ENCODE measurements at places on chromosomes 7 and 10.

- DNase-seq = no peak
Measured at GRCh38 chr10:111123883-111124282, 47.1 kb downstream of the ADRA2A start.

GRCh38 chr7:44048031-44048795, 3.7 kb downstream of the DBNL start:
- DNase-seq = no peak

DNA sequence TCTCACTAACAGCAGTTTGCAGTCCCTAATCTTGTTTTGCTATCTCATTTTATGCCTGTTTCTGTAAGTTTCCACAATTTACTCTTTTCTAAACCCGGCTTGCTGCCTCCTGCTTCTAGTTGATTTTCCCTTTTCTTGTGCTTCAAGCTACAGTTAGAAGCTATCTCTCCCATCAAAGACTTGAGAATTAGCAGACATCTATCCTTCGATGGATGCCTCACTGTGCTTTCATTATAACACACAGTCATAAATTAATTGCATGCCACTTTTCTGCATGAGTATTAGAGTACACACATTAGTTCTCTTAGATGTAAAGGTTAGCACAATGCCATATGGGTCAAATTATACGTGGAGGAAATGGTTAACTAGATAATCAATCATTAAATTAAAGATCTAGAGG, 48.7 kb downstream of the SEMA3A start:
- no peak for DNase-seq

- no peak for DNase-seq
Measured at GRCh38 chr7:4048336-4048735, 633.8 kb upstream of the FOXK1 start.

DNA sequence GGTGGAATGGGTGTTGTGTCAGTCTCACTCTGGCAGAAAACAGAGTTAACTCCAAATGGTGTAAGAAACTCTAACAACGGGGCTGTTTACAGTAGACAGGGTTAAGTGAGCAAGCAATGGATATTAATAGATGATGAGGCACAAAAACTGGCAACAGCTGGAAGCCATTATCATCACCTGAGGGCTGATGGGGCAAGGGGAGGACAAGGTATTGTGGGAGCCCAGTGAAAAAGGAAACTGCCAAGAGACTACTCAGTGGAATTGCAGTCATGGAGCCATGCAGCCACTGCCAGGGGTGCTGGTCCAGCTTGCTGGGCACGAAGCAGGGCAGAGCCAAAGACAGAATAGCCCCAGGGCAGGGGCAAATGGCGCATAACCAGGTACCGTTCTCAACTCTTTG, 260.7 kb downstream of the BICC1 start:
- DNase-seq = no peak

DNA sequence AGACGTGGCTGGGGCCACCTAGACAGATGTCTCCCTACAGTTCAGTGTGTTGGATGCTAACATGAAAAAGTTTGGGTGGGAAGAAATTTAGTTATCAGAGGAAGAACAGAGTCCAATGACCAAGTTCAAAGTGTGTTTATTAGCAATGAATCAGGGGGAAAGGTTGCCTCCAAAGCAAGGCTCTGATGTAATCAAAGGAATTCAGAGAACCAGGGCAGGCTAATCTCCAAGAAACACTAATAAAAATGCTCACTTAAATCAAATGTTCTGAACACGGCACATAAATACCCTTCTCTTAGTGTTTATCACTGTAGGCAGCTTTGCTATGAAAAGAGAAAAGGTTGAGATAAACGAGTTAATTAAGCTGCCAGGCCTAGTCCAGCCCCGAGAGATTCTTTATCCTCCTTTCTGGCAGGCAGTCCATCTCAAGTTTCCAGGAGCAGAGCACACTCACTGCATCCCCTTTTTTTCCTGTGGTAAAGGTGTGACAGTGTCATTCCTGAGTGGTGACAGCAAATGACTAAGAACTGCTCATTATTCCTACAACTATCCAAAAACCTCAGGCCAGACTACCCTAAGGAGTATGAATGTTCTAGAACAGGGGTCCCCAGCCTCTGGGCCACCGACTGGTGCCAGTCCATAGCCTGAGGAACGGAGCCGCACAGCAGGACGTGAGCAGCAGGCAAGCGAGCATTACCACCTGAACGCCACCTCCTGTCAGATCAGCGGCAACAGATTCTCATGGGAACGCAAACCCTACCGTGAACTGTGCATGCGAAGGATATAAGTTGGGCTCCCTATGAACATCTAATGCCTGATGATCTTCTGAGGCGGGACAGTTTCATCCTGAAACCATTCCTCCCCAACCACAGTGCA, 66.9 kb upstream of the FHIP2A start:
- no peak for DNase-seq

DNA sequence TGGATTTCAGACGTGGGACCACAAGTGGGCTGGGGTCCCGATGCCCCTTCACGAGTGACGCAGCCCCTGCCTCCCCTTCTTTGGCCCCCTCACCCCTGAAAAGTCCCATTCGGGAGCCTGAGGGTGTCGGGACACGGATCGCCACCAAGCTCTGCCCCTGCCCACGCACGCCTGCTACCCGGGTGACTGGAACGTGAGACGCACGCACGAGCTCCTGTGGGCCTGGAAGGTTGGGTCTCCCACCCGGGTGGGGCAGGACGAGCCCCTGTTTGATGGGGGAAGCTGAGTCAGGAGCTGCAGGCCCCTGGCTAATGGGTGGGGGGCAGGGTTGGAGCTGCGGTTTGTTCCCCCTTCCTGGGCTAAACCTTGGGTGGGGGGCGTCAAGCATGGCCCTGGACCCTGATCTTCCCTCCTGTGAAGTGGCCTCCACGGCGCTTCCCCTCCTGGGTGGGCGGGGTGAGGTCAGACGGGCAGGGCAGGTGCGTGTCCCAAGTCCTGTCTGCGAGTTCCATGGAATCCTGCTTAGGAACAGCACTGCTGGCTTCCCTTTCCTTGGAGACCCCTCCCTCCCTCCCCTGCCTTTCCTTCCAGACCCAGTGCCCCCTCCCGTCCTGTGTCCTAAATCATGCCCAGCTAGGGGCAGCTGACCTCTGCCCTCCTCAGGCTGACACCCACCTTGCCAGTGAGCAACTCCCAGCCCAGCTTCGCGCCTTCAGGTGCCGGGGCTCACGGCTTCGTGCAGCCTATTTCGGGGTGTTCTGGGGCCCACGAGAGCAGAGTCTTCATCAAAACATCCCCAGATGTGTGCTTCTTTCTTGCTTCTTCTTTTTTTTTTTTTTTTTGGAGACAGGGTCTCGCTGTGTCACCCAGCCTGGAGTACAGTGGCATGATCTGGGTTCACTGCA, 5.3 kb upstream of the TMEM184A start:
- peak; percentile 17 for DNase-seq

GRCh38 chr7:128755075-128755818, 16.1 kb downstream of the CALU start:
- no peak for DNase-seq

- no peak for DNase-seq
Measured at GRCh38 chr7:2523941-2524807, 4.6 kb downstream of the LFNG start.

DNA sequence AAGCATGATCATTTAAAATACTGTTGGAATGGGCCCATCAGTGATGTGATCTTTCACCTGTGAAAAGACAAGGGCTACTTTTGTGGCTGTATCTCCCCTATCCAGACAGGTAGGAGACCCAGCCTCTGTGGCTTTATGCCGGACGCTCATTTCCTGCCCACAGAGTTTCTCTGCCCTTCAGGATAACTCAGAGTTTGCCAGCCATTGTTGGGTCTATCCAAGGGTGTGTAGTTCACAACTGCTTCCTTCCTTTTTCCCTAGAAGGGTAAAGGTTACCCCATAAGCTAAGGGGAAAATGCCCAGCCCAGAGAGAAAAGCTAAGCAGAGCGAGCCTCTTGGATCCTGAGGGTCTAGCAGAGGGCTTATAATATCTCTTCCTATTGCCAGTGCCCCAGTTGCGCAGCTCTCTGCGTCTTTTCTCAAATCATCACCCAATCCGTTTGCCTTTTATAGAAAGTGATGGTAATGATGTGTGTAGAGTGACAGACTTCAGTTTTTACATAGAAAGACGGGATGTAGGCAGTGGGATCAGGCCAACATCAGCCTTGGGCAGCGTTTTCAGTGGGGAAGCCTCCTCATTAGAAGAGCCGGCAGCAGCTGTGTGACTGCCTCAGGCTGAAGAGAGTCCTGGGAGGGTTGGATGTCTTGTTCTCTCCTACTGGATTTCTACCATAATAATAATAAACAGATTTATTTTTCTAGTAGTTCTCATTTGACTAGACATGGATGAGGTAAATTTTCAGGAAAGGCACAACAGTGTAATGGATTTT, 80.5 kb downstream of the MET start:
- no peak for DNase-seq

GRCh38 chr7:30548845-30549244, 44.2 kb upstream of the GGCT start:
- DNase-seq = peak; percentile 53

- no peak for DNase-seq
Measured at GRCh38 chr10:19791032-19791431, 25.2 kb upstream of the PLXDC2 start.

DNA sequence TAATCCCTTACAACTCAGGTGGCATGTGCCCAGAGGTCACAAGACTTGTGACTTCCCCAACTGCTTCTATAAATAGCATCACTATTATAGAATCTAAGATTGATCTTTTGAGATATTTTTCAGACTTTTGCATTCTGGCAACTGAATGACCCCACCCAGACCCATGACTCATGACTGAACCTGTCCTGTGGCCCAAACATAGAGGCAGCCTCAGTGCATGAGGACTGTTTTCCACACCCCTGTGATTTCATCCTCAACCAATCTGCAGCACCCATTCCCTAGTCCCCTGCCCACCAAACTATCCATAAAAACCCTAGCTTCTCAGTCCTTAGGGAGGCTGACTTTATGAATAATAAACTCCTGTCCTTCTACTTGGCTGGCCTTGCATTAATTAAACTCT, 84.5 kb downstream of the MICU1 start:
- no peak for DNase-seq

GRCh38 chr10:120977897-120978296, 126.7 kb downstream of the WDR11 start:
- DNase-seq = no peak

- no peak for DNase-seq
Measured at GRCh38 chr10:46080886-46081285, 34.8 kb upstream of the MSMB start.

DNA sequence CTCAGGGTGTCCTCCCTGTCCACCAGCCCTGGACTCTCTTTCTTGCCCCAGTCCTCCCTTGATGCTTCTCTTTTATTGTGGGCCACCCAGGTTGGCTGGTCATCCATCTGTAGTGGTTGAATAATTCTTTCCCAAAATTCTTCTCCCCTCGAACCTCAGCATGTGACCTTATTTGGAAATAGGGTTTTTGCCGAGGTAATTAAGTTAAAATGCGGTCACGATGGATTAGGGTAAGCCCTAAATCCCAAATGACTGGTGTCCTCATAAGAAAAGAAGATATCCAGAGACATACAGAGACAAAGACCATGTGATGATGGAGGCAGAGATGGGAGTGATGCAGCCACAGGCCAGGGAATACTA, 74.3 kb downstream of the GFRA1 start:
- DNase-seq = no peak

GRCh38 chr10:121303287-121303890, 294.9 kb downstream of the FGFR2 start:
- DNase-seq = no peak

- no peak for DNase-seq
Measured at GRCh38 chr10:50473756-50474155, 150.0 kb downstream of the SGMS1 start.

DNA sequence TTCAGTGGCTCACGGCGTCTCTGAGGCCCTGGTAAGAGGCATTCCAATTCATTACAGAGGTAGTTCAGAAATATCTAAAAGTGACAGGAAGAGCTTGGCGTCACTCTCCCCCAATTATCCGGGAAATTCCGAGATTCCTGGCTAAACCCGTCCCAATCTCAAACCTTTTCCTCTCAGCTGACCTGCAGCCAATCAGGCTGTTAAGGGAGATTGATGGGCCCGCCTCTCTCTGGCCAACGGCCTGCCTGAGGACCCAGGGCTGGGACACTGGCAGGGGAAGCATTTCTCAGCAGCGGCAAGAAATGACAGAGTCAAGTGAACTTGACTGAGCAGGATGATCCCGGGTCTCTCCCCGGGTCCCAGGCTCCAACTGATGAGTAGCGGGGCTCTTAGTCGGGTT, 72.3 kb downstream of the EBF3 start:
- no peak for DNase-seq

DNA sequence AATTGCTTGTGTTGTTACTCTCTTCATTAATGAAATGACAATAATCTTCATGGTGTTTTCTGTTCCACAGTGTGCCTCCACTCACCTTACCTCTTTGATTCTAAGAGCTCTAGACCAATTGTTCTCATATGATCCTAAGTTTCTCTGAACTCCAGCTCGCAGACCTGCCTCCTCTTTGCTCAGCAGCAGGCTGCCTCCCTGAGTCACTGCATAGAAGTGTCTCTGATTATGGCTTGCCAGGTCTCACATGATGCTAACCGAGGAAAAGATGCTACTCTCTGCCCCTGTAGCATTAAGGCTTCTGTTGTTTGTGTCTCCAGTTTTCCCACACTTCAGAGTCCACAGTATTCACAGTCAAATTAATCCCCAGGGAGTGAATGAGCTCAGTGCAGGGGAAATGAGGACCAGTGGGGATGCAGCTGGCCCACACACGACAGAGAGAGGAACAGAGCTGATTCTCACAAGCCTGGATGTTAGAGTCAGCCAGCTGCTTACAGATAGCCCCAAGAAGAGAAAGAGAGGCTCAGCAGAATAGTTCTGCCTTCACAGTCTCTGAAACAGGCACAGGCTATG, 145.9 kb upstream of the EGR2 start:
- DNase-seq = no peak

DNA sequence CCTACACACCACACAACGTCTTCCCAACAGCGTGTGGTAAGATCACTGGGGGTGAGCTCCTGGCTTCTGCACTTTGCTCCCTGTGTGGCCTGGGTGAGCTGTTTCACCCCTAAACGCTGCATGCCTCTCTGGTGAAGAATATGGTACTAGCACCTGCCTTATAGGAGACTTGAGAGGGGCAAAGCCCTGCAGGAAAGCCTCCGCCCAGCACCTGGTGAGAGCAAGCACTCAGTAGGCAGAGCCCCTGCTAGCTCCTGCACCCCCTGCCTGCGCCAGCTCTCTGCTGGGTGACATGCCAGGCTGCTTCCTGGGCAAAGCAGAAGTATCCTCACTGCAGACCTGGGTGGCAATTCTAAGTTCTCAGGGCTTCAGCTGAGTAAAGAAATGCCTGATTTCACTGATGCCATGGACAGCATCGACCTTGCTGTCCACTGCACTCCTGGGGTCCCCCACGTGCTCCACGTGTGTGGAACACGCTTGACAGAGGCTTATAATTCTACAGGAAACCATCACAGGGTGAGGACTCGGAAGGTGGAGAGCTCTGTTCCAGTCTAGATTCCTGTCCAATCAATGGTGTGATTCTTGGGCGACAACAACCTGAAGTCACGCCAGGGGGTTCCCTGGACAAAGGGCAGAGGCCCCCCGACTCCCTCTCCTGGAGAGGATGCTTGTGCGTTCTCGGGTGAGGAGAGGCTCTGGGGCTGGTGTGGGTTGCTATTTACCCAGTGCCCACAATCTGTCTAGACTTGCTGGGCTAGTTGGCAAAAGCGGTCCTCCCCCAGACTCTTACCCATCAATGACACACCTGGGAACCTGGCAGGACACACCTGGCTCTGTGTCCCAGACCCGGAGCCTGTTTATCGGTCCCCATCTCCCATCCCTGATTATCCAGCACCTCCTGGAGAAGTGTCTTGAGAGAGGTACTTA, 5.0 kb upstream of the CALML5 start:
- DNase-seq = no peak
